ENCODE measurements at places on chromosomes 3 and 15.

DNA sequence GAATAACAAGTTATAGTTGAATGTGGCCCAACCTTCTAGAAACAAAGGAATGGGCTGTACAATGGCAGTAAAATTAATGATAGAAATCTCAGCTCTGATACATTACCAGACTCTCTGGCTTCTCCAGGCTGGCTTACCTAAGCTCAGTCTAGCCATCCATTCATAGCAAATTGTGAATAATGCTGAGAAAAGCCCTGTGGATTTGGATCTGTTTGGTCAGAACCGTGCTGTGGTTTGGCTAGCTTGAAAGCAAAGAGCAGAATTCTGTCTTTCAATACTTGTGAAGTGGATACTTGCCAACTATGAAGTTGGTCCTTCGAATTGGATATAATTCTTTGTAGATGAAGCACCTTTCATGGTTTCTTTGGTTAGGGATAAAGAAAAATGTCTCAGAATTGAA, 199.1 kb downstream of the EPHA3 start:
- no peak for DNase-seq

DNA sequence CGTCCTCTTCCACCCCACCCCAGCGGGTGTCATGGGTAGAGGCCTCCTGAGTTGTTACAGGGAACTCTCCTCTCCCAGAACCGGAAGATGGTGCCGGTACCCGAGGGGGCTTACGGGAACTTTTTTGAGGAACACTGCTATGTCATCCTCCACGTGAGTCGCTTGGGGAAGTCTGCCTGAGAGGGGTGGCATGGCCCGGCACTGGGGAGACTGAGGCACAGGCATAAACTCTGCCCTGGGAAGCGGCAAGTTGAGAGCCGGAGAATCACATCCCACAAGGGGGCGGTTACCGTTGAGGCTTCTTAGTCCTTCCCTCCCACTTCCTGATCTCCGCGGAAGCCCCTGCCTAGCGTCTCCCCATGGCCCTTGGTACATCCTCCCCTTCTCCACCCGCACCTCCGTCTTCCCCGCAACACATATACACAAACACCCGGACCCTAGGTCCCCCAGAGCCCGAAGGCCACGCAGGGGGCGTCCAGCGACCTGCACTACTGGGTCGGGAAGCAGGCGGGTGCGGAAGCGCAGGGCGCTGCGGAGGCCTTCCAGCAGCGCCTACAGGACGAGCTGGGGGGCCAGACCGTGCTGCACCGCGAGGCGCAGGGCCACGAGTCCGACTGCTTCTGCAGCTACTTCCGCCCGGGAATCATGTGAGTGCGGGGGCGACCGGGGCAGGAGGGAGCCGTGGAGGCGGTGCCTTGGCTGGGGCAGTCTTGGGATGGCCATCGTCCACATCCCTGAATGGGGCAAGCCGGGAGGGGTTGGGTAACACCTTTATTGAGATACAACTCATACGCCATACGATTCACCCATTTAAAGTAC, 3.4 kb downstream of the VILL start:
- DNase-seq, result peak; percentile 56

DNA sequence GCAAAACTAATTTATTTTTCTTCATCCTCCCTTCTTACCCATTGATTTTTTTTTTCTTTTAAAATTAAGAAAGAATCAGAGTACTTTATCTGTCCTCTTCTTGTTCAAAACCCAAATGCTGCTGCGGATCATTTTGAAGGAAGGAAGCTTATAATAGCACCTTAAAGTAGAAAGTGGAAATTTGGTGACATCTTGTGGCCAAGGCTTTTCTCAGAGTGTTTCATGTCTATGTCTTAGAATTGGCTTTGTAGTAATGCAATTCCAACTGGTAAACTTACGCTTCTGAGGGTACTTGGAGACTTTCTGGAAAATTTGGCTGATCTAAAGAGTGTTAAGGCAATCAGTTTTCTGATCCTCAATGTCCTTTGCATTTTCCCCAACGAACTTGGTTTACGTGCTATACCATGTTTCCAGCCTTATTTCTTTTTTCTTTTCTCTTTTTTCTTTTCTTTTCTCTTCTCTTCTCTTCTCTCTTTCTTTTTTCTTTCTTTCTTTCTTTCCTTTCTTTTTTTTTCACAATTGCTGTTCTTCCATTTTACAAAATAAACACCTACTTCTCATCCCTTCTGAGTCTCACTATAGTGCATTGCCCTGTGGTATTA, 30.7 kb downstream of the C3orf38 start:
- peak; percentile 25 for DNase-seq

DNA sequence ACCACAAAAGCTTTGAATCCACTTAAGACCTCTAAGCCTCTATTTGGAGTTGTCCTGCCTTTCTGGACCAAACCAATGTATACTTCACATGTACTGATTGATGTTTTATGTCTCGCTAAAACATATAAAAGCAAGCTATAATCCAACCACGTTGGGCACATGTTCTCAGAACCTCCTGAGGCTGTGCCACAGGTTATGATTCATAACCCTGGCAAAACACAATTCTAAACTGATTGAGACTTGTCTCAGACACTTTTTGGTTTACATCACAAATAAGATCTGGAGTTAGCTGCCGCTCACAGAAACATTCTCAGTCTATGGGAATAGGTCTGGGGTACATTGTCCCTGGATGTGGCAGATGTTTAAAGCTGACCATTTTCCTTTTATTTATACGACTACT, 53.4 kb upstream of the EPHA6 start:
- no peak for DNase-seq

DNA sequence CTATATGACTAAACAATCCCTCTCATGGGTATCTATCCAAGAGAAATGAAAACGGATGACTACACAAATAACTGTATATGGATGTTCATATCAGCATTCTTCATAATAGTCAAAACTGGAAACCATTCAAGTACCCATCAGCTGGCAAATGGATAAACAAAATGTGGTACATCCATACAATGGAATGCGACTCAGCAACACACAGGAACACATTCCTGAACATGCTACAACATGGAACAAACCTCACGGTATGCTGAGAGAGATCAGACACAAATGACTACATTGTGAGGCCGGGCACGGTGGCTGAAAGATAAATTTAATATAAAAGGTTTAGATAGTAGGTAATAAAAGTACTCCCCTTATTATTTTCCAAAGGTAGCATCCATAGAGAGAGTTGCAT, 42.6 kb downstream of the CCR4 start:
- DNase-seq, result no peak

GRCh38 chr3:53709860-53710674, 136.2 kb downstream of the CHDH start:
- peak; percentile 23 for DNase-seq

- no peak for DNase-seq
Measured at GRCh38 chr3:181998828-181999227, 287.1 kb downstream of the SOX2 start.

DNA sequence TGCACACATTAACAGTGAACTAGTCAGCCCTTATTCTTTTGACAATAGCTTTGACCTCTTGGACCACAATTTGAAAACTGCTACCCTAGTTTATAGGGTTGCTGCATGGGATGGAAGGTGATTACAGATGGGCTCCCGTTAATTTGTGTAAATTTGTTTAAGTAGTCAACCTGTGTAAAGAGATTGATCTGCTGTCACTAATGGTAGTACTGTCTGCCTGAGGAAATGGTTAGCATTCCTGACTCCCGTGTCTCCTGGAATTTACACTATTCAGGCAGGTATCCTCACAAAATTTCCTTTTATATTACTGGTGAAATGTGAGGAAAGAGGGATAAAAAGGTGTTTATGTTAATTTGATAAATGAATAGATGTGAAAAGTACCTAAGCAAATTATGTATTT, 15.3 kb upstream of the EBLN2 start:
- DNase-seq, result no peak

Measured in central memory CD4-positive, alpha-beta T cell (primary cell).